ENCODE measurements at places on chromosomes 2 and 18.

DNA sequence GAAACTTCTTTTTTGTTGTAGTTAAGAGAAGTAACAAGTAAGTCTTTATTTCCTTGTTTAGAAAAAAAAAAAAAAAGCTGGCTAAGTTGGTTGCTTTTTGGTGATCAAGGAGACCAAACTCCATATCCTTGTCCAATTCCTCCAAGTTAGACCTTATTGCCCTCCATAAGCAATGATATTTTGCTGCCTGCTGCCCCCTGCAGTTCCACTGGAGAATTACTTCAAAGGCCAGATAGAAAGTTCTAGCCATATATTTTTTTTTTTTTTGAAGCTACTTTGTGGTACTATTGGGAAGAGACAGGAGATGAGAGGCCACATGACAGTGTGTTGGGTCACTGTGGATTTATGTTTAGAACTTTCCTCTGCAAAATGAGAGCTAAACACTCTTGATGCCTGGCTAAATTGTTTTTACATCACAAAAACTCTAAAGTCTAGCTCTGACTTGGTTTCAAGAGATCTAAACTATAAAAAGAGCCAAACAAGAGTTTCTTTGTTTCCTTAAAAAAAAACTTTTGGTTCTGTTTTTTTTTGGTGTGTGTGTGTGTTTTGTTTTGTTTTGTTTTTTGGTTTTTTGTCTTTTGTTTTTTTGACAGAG is 80.7 kb upstream of the RASGRP3 start:
- DNase-seq: no peak

GRCh38 chr2:207926989-207927300 is 98.4 kb downstream of the PLEKHM3 start:
- DNase-seq: no peak

GRCh38 chr2:150432312-150432625 is 55.2 kb downstream of the RND3 start:
- DNase-seq: no peak

DNA sequence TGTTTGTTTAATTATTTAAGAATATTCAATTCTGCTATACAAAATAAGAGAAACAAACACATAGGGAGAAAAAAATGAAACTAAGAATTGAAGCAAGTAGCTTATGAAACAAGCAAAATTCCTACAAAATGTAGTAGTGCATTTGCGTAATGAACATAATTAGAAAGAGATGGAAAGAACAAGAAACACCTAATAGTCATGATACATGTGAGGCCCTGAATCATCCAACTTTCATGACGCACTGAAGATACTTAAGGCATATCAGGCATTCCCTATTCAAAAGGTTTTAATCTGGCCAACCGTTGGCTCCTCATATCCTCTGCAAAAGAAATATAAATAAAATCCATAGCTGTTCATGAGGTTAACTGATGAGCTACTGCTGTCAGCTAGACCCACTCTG is 14.5 kb upstream of the NAB1 start:
- DNase-seq: no peak

DNA sequence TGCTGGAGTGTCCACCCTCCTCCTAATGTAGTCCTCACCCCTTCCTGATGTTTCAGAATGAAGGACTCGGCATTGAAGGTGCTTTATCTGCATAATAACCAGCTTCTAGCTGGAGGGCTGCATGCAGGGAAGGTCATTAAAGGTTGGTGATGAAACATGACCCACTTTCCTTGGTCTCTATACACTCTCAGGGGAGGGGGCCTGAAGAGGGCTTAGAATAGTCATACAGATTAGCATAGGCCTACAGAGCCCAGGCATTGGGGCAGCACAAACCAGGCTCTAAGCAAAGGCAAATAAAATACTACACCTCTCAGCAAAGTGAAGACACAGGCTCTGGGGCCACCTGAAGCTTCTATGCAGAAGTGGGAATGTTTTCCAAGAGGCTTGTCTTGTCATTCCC is 1.8 kb downstream of the IL36RN start:
- no peak for DNase-seq

DNA sequence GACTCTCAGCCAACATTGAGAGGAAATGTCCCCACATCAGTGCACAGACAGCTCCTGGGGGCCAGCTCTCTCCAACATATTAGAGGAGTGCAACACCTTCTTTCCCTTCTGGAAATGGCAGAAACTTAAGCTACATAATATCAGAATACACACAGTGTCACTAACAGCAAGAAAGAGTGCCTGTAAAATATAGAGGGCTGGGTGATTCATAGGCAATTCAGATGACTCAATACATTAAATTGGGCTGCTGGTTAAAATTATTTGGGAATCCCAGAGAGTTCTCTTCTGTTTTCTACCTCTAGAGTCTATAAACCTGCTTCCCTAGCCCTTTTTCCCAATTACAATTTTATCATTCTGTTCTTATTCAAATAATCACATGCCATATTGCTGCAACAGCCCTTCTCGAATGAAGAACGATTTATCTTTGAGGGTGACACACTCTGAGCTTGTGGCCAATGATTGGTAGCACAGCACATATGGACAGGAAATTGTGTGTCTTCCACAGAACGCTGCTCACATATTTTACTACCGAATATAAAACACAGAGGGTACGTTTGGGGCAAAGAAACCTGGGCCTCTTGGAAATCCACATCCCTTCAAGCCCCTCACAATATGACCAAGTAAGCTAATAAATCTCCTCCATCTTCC is 381.2 kb downstream of the MBD2 start:
- no peak for DNase-seq

GRCh38 chr2:154142480-154142879 is 270.8 kb downstream of the GALNT13 start:
- DNase-seq: no peak

DNA sequence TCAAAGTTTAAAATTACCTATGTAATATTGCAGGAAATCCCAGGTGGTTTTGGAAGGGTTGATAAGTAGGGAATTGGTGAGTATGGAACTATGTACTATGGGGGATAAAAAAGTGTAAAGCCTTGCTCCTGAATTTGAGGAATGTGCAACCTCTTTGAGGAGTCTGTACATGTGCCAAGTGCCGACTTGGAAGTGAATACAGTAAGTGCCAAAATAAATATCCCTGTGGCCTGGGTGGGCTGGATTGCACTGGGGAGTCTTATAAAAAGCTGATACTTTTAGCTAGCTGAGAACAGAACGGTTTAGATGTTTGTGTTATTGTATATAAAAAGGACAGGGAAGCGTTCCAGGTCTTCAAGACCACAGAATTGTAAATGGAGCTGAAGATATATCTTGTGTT is 317.1 kb upstream of the LRRTM1 start:
- DNase-seq: no peak

DNA sequence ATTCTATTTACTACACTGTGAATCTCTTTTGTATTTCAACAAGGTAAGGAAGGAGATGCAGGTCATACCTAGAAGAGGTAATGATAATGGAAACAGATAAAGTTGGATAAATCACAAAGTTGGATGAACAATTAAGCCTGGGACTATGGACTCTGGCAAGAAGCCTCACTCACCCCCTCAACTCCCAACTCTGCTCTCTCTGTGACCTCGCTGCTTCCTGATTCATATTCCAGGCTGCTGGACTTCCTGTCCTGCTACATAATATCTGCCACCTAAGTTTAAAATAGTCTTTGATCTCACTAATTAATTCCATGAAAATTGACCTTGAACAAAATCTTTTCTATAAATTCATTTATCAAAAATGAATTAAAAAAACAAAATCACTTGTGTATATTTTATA is 215.3 kb downstream of the CALCRL start:
- DNase-seq: no peak

DNA sequence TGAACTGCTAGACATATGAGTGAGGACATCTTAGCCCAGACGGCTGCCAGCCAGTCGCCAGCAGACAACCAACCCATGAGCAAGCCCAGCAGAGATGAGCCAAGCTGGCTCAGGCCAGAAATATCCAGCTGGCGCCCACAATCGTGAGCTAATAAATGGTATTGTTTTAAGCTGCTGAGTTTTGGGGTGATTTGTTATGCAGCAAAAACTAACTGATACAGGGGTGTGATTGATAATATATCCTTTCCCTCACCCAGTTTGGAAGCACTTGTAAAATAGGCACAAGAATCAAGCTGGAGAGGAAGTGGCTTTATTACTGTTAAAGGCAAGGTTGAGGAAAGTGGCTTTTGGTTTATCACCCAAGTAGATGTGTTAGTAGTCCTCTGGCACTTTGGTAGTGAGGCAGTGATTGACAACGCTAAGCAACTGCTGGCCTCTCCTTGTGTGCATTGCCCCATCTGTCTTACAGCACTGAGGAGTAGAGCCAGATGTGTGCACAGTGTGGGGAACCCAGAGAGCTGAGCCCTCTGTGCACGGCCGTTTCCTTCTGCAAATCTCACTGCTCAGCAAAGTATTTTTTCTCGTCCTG is 110.1 kb downstream of the MYO1B start:
- DNase-seq: no peak

DNA sequence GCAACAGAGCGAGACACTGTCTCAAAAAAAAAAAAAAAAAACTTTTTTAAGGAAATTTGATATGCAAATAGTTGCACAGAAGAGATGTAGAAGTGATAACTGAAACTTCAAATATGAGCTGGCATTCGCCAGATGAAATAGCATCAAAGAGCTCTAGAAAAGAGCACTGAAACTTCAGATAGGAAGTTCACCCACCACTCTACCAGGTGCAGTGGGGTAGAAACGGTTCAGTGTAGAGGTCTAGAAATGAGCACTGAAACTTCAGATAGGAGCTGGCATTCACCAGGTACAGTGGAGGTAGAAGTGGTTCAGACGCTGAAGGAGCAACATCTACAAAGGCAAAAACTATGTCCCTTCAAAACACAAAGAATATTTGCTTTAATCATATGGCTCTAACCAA is 9.0 kb upstream of the ONECUT2 start:
- DNase-seq: no peak

DNA sequence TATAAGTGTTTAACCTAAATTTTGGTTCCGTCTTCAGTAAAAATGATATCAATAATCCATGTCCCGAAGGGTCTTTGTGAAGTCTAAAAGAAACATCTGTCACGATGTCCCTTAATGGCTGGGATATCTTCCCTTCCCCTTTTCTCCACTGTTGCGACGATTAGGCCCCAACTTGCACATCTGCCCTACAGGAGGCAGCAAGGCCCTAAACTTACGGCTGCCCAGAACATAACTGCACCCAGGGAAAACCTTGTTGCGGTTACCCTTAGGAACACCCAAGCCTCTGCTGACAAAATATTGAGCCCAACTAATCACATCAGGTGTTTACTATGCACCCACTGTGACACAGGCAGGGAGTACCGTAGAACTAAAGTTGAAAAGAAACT is 1.3 kb upstream of the SMAD2 start:
- no peak for DNase-seq

- no peak for DNase-seq
Observed at GRCh38 chr2:148515976-148516375, 128.6 kb upstream of the EPC2 start.

GRCh38 chr2:31579996-31580320 is 780 bp downstream of the SRD5A2 start:
- no peak for DNase-seq

DNA sequence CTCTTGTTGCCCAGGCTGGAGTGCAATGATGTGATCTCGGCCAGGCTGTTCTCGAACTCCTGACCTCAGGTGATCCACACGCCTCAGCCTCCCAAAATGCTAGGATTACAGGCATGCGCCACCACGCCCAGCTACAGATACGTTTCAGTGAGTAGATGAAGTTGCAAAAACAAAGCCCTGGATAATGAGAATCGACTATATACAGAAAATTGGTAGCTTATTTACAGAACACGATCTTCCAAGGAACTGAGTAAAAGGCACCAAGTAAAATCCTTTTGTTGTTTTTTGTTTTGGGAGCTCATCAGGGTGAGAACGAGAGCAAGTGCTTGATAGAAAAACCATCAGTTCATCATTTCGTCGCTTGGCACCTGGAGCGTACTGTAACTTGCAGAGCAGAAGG is 62.8 kb downstream of the MYCN start:
- no peak for DNase-seq

DNA sequence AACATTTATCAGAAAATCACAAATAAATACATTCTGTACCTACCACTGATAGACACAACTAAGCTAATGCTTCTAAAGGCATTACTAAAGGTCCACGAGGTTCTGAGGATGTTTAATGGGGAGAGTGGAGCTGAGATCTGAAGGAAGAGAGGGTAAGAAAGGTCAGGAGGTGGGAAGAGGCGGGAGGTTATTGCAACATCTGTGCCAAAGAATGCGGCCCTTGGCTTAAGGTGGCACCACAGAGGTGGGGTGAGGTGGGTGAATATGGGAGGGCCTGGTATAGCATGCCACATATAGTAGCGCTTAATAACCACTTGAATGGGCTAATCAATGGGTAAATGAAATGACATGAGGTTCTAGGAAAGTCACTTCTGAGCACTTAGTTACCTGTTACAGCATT is 217.8 kb upstream of the ATP5MC3 start:
- no peak for DNase-seq

- no peak for DNase-seq
Observed at GRCh38 chr2:9895669-9896590, 52.7 kb downstream of the TAF1B start.

GRCh38 chr2:88082781-88083180 is 15.2 kb downstream of the SMYD1 start:
- peak; percentile 51 for DNase-seq

GRCh38 chr2:23753291-23754010 is 173.5 kb downstream of the ATAD2B start:
- no peak for DNase-seq

DNA sequence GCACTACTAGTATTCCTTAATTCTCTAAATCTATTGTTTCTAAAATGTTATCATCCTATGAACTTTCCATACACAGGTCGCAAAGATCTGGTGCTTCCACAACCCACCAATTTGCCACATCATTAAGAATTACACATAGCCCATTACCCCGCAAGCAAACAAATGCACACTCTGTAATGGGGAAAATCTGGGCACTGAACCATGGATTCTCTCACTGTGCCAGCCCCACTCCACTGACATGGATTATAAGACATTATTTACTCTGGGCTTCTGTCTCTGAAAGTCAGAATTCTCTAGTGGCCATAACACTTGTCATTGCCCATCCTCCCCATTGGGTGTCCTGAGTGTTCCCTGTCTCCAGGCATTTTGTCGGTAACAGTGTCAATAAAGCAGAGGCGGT is 537.1 kb downstream of the EPHA4 start:
- DNase-seq: no peak
